BJ (cell line): ENCODE measurements at places on chromosomes 7 and 10. TPM values are rescaled to one million over a fixed set of nuclear protein-coding genes. Genes with fewer than 3 reads are reported as not detected.

- no peak for DNase-seq
These were observed 27.2 kb downstream of the CCM2 start for GRCh38 chr7:45026984-45027773.

DNA sequence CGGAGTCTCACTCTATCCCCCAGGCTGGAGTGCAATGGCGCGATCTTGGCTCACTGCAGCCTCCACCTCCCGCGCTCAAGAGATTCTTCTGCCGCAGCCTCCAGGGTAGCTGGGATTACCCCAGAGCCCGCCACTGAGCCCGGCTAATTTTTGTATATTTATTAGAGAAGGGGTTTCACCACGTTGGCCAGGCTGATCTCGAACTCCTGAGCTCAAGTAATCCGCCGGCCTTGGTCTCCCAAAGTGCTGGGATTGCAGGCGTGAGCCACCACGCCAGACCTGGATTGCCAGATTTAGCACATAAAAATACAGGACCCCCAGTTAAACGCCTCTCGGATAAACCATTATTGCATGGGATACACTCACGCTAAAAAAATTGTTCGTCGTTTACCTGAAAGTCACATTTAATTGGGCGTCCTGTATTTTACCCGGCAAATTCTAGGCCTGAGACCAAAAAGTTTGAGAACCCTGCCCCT is 375 bp upstream of the GATAD1 start:
- DNase-seq, result no peak

- DNase-seq, result peak; percentile 51
These were observed at the start of gene EIF3A for GRCh38 chr10:119080521-119081259. Gene EIF3A, minus strand, starts transcription at chr10:119080817. Its CDS starts 141 bp downstream, at chr10:119080676.

- DNase-seq, result no peak
These were observed 190.0 kb upstream of the MKI67 start for GRCh38 chr10:128316121-128316726.

DNA sequence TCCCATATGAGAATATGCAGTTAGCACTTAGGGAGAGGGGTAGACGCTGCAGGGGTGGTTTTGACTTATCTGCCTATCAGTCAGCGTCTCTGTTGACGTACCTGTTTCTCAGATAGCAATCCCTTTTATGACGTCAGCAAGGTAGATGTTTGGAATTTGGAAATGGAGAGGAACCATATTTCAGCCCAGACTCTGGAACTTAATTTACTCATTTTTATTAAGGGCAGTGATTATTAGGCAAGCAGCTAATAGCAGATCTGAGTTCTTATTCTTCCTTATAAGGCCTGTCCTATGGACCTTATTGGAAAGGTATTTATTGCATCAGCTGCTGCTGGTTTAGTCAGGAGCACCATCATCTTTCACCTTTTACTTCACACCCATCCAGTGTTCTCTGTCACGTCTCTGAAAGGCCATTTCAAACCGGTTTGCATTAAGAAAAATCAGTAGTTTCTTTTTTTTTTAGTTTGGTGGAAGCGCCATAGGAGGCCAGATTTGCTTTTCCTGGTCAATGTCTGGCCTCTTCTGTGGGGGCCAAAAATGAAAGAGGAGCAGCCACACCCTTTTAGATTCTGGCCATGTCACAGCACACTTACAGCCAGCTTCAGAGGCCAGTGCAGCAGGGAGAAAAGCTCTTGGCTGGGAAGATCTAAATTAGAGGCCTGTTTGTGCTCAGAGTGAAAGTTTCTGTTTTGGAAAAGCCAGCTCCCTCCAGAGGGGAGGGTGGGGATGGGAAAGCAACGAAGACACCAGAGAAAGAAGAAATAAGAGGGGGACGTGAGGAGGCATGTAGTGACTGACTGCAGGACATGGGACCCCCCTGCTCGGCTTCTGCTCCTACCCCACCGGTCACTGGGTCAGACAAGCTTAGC is 146.3 kb downstream of the TCF7L2 start:
- DNase-seq, result no peak

MYO3A gene
- polyA plus RNA-seq, result not detected in 2 replicates

TYSND1 gene
- 2.7 and 5.3 TPM in 2 replicates for polyA plus RNA-seq

SFTPA1 gene
- not detected in 2 replicates for polyA plus RNA-seq
